ENCODE measurements at places on chromosomes 7 and 10. TPM values are rescaled to one million over a fixed set of nuclear protein-coding genes. Genes with fewer than 3 reads are reported as not detected.

- H3K4me1 ChIP-seq, result no peaks in the 10 kb centered on the region
- no peak overlapping the region for H3K4me3 ChIP-seq
- H3K27me3 ChIP-seq, result peaks cover 3% of the 10 kb centered on the region
- H3K36me3 ChIP-seq, result no peaks in the 10 kb centered on the region
- DNase-seq, result no peak
- no peak overlapping the region for H3K27ac ChIP-seq
Observed at GRCh38 chr10:44058259-44058658, 326.6 kb downstream of the CXCL12 start.

GRCh38 chr10:46515366-46515765 lies 41.1 kb downstream of the GPRIN2 start:
- no peak for DNase-seq
- no peaks in the 10 kb centered on the region for H3K27me3 ChIP-seq
- H3K4me1 ChIP-seq, result no peaks in the 10 kb centered on the region
- no peak overlapping the region for H3K4me3 ChIP-seq

Gene GDF2
- not detected for total RNA-seq

- no peaks in the 10 kb centered on the region for H3K4me1 ChIP-seq
- H3K27me3 ChIP-seq, result peaks cover 2% of the 10 kb centered on the region
- DNase-seq, result no peak
- H3K36me3 ChIP-seq, result no peaks in the 10 kb centered on the region
- H3K4me3 ChIP-seq, result no peak overlapping the region
- no peak overlapping the region for H3K27ac ChIP-seq
Observed at GRCh38 chr7:121192834-121193233, 136.0 kb upstream of the WNT16 start.

Gene SFRP5
- total RNA-seq, result 0.23 TPM

GRCh38 chr10:59133841-59134593 lies 42.4 kb upstream of the PHYHIPL start:
- H3K4me1 ChIP-seq, result no peaks in the 10 kb centered on the region
- no peak overlapping the region for H3K27ac ChIP-seq
- no peak for DNase-seq
- H3K4me3 ChIP-seq, result no peak overlapping the region
- H3K36me3 ChIP-seq, result no peaks in the 10 kb centered on the region

Gene FAM204A
- 49.5 TPM for total RNA-seq

DNA sequence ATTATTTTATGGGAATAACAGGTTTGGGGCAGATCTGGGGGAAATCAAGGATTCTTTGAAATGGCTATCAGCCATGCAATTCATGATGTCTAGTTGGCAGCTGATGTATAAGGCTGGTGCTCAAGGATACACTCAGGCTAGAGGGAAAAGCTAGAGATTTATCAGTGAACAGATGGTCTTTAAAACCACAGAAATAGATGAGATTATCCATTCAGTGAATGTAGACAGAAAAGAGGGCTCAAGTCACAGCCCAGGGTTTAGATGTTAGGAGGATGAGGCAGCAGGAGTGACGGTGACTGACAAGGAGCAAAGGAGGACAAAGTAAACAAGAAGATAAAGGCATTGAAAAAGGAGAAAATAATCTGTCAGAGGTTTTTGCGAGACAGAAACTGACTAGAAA lies 238.7 kb downstream of the CDK14 start:
- no peaks in the 10 kb centered on the region for H3K27me3 ChIP-seq
- no peaks in the 10 kb centered on the region for H3K36me3 ChIP-seq
- no peak overlapping the region for H3K27ac ChIP-seq
- H3K4me1 ChIP-seq, result no peaks in the 10 kb centered on the region
- no peak for DNase-seq

- no peaks in the 10 kb centered on the region for H3K4me1 ChIP-seq
- H3K27me3 ChIP-seq, result no peaks in the 10 kb centered on the region
- H3K4me3 ChIP-seq, result no peak overlapping the region
- no peak overlapping the region for H3K27ac ChIP-seq
- no peak for DNase-seq
- no peaks in the 10 kb centered on the region for H3K36me3 ChIP-seq
Observed at GRCh38 chr10:84783386-84783785, 455.0 kb downstream of the CCSER2 start.

GRCh38 chr7:70317356-70317755 lies 719.1 kb downstream of the AUTS2 start:
- peak overlapping the region; percentile 73 for H3K27ac ChIP-seq
- peaks cover 49% of the 10 kb centered on the region for H3K4me1 ChIP-seq

DNA sequence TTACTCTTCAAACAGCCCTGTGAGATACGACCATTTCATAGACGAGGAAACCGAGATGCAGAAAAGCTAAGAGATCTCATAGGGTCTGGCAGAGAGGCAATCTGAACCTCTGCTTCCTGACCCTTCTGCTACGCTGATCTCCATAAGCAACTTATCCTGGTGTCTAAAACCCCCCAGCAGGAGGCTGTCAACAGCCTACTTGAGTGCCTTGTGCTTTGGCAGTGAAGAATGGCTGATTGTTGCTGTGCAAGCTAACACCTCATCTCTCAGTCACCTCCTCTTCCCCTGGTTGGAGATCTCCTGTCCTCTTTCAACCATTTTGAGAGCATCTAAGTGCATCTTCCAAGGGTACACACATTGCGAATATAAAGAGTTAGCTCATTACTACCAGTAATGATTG lies 86.2 kb downstream of the AOAH start:
- H3K27ac ChIP-seq, result peak overlapping the region; percentile 95
- peaks cover 43% of the 10 kb centered on the region for H3K4me1 ChIP-seq
- H3K4me3 ChIP-seq, result no peak overlapping the region
- no peak for DNase-seq

Gene SUV39H2
- total RNA-seq, result 19.4 TPM

DNA sequence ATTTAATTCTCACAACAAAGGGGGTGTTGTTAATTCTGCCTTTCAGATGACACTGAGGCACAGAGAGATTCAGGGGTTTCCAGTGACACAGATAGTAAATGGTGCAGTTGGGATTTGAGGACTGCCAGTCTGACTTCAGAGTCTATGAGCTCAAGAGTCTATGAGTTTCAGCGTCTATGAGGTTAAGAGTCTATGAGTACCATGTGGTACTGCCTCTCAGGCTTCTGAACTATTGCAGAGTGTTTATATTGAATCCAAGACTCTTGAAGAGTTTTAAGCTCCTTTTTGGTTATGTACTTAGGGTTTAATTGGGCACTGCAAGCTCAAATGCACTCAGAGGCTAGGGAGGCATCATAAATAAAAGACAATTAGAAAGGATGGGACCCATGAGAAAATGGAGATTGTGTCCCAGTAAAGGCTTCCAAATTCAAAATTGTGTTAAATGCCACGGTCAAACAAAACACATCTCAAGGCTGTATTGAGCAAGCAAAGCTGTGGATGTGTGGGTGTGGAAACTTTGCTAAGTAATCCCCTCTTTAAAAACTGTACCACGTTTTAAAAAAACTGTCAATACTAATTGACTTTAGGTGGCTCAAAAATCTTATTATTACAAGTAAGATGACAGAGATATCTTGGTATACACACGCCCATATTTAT lies 123.9 kb upstream of the FAM171A1 start:
- H3K36me3 ChIP-seq, result no peaks in the 10 kb centered on the region
- H3K4me3 ChIP-seq, result no peak overlapping the region

GRCh38 chr10:112136486-112137153 lies 46.9 kb downstream of the GPAM start:
- no peaks in the 10 kb centered on the region for H3K27me3 ChIP-seq
- no peaks in the 10 kb centered on the region for H3K36me3 ChIP-seq
- peaks cover 3% of the 10 kb centered on the region for H3K4me1 ChIP-seq
- no peak for DNase-seq
- no peak overlapping the region for H3K4me3 ChIP-seq

DNA sequence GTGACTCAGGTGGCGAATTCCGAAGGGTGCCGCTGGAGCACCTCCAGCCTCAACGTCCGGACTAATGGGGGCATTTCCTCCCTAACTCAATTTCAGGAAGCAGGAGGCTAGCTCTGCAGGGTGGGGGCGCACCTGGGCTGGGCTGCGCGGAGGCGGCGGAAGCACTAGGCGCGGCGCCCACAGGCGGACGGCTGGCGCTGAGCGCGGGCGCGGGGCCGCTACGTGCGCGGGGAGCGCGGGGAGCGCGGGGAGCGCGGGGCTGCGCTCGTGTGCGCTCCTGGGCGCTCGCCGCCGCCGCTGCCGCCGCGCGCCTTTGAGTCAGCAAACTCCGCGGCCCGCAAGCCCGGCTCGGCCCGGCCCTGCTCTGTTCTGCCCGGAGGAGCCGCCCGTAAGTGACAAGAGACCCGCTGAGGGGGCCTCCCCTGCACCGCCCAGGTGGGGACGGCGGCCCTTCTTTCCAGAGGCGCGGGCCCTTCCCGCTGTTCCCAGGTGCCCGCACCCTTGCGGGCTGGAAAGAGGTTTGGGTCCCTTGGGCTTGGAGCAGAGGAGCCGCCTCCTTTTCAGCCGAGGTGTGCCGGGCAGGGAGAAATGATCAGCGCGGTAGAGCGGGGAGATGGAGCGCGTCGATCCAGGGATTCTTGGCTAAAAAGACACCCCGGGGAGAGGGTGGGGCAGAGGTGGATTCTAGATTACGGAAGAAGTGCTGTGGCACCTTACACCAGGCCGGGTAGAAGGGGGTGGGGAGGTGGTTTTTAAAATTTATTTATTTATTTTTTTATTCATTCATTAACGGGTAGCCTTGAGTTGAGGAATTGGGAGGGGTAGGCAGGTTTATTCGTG lies at the start of gene SNX10:
Gene SNX10, plus strand, starts transcription at position 164 of the 840 bp plus-strand sequence. CDS start 54,581 bp downstream, outside the sequence.
- H3K4me3 ChIP-seq, result peak within 1 kb of the TSS; percentile 93
- peaks cover 12% of the 10 kb centered on the region for H3K36me3 ChIP-seq
- DNase-seq, result peak; percentile 85
- H3K27me3 ChIP-seq, result peaks cover 2% of the 10 kb centered on the region

DNA sequence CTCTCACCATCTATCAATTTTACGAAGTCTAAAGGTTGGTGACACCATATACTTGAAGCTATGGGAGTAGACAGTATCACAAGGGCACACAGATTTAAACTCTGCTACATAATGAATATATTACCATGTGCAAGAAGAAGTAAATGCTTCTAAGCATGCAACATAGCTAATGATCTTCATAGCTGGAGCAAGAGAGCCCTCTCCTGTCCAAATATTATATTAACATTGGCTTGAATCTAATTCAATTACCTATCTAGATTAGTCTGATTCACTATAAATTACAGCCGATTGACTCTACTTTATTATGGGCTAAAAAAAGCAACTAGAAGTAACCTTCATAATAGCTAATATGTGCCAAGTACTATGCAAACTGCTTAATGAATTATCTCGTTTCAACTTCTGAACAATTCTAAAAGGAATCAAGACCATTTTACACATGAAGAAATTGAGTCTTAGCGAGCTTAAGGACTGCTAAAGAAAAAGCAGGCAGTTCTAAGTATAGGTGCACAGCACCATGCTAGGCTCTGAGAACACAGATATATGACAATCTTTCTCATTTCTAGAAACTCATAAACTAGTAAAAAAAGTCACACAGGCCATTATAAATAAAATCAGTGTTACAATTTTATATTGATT lies 21.9 kb downstream of the FRA10AC1 start:
- no peaks in the 10 kb centered on the region for H3K36me3 ChIP-seq
- no peak overlapping the region for H3K27ac ChIP-seq
- DNase-seq, result no peak
- no peaks in the 10 kb centered on the region for H3K27me3 ChIP-seq

Gene TAX1BP1
- 71.8 TPM for total RNA-seq

Gene MMD2
- total RNA-seq, result not detected

- H3K36me3 ChIP-seq, result no peaks in the 10 kb centered on the region
- DNase-seq, result no peak
- peaks cover 8% of the 10 kb centered on the region for H3K4me1 ChIP-seq
- no peaks in the 10 kb centered on the region for H3K27me3 ChIP-seq
Observed at GRCh38 chr7:12732428-12732827, 45.0 kb downstream of the ARL4A start.

Gene LDB3
- total RNA-seq, result not detected

Data from activated naive CD8-positive, alpha-beta T cell treated with anti-CD3 and anti-CD28 coated beads, Interleukin-2, amount 10 ng/mL, durations not matched to agents 7 days and 5 days (primary cell).